ENCODE measurements at places on chromosomes 1 and 21.

DNA sequence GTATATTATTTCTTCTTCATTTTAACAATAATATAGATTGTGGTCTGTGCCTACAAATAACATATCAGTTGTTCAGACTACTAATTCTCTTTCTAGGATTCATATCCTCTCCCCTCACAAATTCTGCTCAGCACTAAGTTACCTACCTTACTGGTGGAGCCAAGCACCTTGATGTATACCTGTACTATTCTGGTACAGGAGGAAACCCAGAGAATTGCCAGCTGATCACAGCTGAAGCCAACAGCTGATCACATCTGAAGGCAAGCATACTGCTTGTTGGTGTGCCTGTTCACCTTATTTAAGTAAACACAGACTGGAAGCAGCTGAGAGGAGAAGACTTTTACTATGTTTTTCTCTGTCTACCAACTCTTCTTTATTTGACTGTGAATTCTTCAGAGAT, 101.8 kb downstream of the PBX1 start:
- no peak for DNase-seq

DNA sequence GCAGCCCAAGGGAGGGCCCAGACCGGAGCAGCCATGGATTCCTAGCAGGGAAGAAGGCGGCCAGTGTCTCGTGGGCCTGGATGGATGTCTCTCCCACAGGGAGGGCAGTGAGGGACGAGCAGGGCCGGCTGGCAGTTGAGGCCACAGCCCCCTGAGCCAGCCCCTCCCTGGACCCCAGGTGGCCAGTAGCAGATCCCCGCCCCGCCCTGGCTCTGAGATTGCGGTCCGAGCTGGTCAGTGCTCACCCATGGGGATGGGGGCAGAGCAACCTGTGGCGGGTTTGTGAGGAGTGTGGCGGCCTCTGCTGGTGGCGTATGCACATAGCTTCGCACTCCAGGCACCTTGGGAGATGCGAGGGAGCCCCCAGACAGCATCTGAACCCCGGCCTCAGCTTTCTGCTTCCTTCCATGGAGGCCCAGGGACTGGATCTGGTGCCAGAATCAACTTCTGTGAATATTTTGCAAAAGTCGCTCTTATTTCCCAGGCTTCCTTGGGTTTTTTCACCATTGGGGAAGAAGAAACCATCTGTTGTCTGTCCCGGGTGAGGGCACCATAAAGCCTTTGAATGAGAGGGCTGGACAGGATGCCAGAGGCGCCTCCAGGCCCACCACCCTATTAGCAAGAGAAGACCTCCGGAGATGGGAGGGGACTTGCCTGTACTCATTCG, 8.4 kb upstream of the KCNN3 start:
- peak; percentile 59 for DNase-seq

- no peak for DNase-seq
Observed at GRCh38 chr1:53299233-53299632, 28.6 kb downstream of the LRP8 start.

- DNase-seq, result no peak
Observed at GRCh38 chr1:110083866-110084226, 13.4 kb upstream of the ALX3 start.

DNA sequence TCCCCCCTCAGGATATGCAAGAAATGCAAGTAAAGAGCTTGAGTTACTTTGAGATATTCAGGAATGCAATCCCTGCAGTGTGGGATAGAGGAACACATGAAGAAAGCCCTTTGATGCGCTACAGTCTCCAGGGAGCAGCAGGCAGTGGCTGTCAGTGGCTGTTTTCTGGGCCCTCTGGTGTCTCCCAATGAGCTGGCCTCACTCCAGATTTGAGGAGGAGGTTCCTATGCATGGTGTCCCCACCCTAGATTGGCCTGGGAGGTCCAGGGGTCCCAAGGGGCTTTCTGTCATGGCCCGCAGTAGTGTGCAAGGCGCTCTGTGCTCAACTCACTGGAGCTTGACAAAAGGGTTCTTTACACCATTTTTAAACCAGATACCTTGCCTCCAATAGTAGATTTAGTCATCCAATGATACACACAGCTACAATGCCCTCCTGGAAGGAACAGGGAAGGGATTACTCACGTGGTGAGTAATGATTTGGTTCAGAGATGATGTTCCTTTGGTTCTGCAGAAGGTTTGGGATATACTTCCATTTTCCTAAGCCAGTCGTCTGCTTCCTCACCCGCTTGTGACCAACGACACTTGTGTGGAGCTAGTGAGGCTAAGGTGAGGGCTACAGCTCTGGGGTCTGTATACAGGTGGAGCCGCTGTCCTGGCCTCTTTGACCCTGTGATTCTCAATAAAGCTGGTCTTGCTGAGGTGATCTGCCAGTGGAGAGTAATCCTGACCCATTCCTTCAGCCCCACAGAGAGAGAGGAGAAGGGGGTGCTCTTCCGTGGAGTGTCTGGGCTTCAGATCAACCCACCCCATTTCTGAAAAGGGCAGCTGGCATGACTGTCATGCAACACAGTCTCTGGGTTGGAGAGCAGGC, 6.6 kb downstream of the BATF3 start:
- DNase-seq, result no peak

DNA sequence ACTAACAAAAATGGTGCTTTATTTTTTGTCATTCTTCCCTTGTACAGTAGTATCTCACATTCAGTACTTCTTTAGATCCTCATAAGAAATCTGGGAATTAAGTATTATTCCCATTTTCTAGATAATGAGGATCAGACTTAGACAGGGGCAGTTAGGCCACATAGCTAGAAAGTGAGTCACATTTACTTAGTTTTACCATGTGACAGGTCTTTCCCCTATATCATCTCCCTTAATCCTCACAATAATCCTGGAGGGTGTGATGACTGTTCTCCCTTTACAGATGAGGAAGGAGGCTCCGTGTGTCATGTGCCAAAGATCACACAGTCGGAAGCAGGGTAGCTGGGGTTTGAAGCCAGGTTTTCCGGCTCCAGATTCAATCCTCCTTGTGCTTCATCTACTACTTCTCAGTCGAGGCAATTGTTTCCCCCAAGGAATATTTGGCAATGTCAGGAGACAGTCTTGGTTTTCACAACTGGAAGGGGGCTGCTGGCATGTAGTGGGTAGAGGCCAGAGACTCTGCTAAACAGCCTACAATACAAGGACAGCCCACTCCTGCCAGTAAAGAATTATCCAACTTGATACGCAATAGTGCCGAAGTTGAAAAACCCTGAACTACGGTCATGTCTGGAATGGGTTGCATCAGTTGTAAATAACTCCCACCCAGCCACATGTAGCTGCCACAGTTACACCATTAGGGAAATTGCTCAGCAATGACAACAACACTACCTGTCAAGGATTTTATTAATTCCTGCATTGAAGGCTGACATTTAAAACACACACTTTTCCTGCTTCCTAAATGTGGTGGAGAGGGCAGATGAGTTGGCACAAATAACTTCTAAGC, 54.5 kb downstream of the C8B start:
- DNase-seq, result no peak

- DNase-seq, result peak; percentile 9
Observed at GRCh38 chr1:45429561-45430159, 61.3 kb downstream of the TESK2 start.

- DNase-seq, result no peak
Observed at GRCh38 chr1:173314656-173315055, 107.5 kb upstream of the TNFSF4 start.

DNA sequence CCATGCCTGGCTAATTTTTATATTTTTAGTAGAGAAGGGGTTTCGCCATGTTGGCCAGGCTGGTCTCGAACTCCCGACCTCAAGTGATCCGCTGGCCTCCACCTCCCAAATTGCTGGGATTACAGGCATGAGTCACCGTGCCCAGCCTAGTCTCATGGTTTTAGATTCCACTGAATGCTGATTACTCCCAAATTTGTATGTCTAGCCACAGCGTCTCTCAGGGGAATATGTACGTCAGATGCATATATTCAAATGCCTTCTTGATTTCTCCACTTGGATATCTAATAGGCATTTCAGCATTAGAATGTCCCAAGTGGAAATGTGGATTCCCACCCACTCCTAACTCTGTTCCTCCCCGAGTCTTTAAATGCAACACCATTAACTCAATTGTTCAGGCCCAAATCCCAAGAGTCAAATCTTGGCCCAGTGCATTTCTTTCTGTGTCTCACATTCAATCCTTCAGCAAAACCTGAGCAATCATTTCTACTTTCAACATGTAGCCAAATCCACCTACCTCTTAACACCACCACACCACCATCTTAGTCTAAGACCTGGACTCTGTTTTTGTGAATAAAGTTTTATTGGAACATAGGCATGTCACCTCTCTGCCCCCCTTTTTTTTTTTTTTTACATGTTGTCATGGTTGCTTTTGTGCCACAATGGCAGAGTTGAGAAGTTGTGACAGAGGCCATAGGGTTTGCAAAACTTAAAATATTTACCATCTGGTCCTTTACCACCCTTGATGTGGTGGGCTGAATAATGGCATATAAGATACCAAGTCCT, 9.8 kb upstream of the CAMTA1 start:
- no peak for DNase-seq

DNA sequence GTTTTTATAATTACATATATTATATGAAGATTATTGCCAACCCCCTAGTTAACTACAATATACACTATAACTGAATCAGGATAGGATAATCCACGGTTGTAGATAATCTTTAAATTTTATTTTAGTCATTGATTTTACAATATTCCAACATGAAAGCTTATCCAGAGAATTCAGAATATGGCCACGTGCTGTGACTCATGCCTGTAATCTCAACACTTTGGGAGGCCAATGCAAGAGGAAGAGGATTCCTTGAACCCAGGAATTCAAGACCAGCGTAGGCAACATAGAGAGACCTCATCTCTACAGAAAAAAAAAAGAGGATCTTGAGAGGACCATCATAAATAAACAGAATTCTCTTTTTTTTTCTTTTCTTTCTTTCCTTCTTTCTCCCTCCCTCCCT, 119.6 kb upstream of the CACYBP start:
- no peak for DNase-seq

DNA sequence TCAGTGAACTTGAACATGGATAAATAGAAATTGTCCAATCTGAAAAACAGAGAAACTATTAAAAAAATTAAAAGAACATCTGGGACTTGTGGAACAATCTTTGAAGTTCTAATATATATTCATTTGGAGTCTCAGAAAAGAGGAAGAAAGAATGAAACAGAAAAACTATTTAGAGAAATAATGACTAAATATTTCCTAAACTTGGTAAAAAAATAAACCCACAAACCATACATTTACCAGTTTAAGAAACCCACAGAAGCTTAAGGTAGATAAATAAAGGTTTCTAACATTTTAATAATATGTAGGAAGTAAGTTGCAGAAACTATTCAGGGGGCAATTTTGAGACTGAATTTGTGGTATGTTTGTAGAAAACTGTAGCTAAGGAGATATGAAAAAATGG, 437.8 kb downstream of the PTBP2 start:
- DNase-seq, result no peak

DNA sequence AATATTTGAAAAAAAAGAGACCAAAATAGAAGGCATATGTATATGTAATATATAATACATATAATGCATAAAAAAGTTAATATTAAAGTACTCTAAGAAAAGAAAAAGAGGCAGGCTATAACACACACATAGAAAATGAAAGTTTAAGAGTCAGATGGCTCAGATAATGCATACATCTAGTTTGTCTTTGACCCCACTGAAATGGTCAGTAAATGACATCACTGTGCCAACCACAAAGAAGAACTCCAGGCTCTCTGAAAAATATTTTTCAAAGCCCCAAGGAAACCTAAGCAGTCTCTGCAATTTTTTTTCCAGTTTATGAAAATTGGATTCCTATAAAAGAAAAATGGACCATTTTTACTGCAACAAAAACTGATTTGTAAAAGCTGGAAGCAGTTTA, 55.4 kb upstream of the SCYL3 start:
- no peak for DNase-seq

DNA sequence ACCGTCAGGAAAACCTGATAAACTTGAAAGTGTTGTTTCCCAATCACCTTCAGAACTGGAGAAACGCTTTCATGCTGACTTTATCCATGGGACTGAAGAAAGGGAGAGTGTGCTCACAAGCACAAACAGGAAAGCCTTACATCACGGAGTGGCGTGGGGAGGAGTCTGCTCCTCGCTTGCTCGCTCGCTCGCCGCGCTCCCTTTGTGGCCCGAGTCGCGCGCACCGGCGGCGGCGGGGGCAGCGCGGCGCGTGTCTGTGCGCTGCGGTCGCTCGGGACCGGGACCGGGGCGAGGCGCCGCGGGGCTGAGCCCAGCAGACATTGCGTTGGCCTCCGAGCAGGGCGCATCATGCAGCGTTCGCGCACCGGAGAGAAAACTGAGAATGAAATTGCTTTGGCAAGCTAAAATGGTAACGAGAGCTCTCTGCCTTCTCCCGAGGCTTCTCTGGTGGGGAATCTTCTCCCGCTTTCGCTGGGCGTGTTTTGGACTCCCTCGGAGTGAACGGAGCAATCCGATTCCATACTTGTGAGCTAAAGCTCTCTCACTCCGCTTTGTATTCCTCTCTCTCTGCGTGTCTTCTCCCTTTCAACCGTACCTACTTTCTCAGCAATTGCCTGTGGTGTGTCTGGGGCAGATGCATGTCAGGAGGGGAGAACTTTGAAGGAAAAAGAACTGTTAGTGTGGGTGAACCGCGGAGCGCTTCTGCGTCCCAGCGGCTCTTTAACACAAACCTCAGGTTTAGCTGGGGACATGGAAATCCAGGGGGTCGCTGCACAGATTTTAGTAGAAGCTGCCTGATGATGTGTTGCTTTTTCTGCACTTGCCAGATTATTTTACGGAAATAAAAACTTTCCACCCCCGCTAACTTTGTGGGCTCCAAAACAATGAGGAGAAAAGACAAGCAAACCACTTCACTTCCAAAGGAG, at the start of gene RGL1:
Gene RGL1 (plus strand): TSS at position 205 of the 926 bp plus-strand sequence. CDS start 178 bp downstream, at position 383.
- no peak for DNase-seq

- no peak for DNase-seq
Observed at GRCh38 chr1:40107290-40107959, 10.4 kb upstream of the PPT1 start.

- no peak for DNase-seq
Observed at GRCh38 chr21:45579383-45580180, 37.3 kb upstream of the SLC19A1 start.

GRCh38 chr1:7420470-7421100, 350.5 kb upstream of the VAMP3 start:
- DNase-seq, result no peak

DNA sequence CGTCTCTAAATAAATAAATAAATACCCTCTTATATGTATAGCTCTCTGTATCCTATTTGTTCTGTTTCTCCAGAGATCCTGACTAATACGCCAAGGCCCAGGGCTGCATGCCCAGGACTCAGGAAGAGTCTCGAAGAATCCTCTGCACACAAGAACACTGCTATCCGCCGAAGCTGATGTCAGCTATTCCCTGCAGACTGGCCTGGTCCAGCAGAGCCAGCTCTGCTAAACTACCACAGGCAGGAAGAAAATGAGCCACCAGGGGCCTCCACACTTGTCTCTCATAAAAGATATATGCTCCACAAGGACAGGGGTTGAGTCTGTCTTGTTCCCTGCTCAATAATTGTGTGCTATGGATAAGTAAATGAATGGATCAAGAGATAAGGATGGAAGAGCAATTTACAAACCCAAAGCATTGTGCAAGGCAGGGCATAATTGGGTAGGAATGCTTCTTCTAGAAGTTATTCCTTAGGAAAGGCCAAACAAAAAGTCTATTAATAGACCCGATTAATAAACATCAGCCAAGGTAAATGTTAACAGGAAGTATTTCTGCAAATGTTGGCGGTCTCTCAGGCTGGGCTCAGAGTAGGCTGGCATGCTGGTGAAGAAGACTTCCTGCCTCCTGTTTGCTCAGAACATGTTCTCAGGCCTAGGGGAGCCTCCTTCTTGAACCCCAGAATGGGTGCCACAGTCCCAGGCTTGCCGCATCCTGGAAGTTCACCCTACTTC, 26.3 kb upstream of the MAN1C1 start:
- no peak for DNase-seq

Data from erythroblast (primary cell).